Stimulated activated CD4-positive, alpha-beta T cell treated with anti-CD3 and anti-CD28 coated beads, Interleukin-15, amount 100 ng/mL, for 24 hours (primary cell): ENCODE measurements at places on chromosomes 2 and 18.

GRCh38 chr2:238362626-238363025, 42.3 kb downstream of the TRAF3IP1 start:
- no peak for DNase-seq

GRCh38 chr18:10157706-10158105, 243.9 kb downstream of the VAPA start:
- DNase-seq: no peak

DNA sequence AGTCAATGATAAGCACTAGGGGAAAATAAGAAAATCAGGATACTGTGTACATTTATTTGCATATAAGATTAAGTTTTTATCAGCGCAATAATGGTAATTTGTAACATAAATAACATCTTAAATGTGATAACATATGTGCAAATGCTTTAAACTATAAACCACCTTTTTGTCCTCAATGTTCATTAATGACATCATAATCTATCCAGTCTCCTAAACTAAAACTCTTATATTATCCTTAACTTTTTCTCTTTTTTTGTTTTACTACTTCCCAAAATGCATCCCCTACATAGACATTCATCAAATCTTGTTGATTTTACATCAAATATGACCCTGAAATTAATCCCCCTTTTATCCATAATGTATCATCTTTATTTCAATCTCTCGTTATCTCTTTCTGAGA, 3.4 kb upstream of the RAD51AP2 start:
- DNase-seq: no peak

GRCh38 chr18:74152857-74153256, 4.5 kb downstream of the TIMM21 start:
- no peak for DNase-seq

DNA sequence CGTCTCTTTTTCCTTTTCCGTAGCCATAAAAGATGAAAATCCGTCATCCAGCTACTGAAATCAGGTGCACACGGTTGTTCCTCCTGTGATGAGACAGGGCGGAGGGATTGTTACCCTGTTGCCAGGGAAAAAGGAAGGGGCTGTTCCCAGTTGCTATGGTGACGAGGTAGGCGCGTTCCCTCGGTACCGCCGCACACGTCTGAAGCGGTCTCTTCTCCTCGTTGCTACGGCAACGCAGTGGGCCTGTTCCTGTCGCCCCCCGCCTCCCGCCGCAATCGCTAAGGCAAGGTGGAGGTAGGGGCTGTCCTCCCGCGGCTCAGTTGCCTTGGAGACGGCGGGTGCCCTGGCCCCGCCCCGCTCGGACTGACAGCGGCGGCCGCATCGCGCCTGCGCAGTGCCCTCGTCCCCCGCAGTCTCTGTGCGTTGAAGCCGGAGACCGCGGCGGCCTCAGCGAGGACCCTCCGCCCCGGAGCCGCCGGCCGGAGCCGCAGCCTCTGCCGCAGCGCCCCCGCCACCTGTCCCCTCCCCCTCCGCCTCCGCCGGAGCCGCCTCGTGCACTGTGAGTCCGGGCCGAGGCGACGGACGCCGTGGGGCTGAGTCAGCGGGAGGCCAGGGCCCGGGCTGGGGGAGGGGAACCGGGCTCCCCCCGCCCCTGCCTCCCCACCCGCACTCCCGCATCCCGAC, at the start of gene MAPRE3:
MAPRE3 (plus strand) TSS at position 394 of the 684 bp plus-strand sequence. CDS start 51,582 bp downstream, outside the sequence.
- peak; percentile 87 for DNase-seq

- DNase-seq: no peak
These were observed 78.9 kb downstream of the NRXN1 start for GRCh38 chr2:50953021-50953420.

- DNase-seq: peak; percentile 51
These were observed 2.1 kb upstream of the SPIRE1 start for GRCh38 chr18:12659904-12660605.

DNA sequence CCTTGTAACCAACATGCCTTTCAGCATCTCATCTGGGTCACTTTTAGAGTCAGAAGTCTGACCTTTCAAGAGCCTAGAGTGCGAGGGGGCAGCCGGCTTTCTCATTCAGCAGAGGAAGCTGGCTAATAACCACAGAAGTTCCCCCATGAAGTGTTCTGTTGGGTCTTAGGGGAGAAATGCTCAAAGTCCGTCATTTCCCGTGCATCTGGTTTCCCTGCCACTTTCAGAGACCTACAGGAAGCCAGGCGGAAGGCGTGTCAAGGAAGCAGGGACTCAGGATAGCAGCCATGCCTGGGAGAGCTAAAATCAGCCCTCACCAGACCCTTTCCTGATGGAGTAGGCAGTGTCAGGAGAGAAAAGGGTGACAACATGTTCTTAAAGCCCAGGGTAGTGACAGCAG, 301.8 kb upstream of the ID2 start:
- DNase-seq: no peak

GRCh38 chr2:207473049-207473930, 56.5 kb upstream of the CREB1 start:
- DNase-seq: peak; percentile 50

- DNase-seq: no peak
These were observed 84.4 kb downstream of the CYRIA start for GRCh38 chr2:16581241-16581640.

GRCh38 chr18:28236487-28236886, 59.6 kb upstream of the CDH2 start:
- DNase-seq: no peak

DNA sequence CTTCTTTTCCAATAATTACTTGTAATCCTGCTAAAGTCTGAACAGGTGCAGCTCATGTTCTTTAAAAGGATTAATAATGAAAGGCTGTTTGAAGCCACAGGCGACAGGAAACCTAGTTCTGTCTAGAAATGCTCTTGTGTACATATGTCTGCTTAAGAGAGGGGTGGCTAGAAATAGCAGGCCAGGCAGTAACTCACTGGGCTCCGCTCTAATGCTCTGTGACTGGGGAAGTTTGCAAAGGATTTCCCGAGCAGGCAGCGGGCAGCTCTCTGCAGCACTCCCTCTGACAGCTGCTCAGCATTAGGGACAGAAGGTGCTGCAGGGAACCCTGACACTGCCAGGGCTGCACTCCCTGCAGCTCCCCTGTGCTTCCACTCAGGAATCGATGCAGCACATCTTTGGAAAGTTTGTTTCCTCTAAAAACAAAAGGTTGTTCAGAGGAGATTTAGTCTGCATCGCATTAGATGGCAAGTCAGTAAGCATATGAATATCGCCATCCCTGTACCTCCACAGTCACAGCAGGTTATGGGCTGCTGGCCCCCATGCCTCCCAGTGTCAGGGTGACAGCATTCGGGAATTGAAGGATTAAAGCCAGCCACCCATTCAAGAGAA, 33.1 kb upstream of the TTC39C start:
- DNase-seq: no peak
